Endodermal cell (in vitro differentiated cells): ENCODE measurements at places on chromosomes 11 and 22. TPM values are rescaled to one million over a fixed set of nuclear protein-coding genes. Genes with fewer than 3 reads are reported as not detected.

GRCh38 chr11:833114-833791 is 501 bp downstream of the CD151 start:
- peaks cover 38% of the 10 kb centered on the region for H3K27me3 ChIP-seq
- peaks cover 20% of the 10 kb centered on the region for H3K4me1 ChIP-seq
- H3K27ac ChIP-seq: no peak overlapping the region
- peak; percentile 81 for DNase-seq
- H3K4me3 ChIP-seq: peak overlapping the region; percentile 86
- peaks cover 19% of the 10 kb centered on the region for H3K36me3 ChIP-seq

CXCR5 gene
- total RNA-seq: not detected in 3 replicates

GRCh38 chr11:47443028-47443700 is 5.8 kb downstream of the RAPSN start:
- H3K4me1 ChIP-seq: no peaks in the 10 kb centered on the region
- no peak overlapping the region for H3K4me3 ChIP-seq
- H3K27me3 ChIP-seq: no peaks in the 10 kb centered on the region
- no peak overlapping the region for H3K27ac ChIP-seq
- no peaks in the 10 kb centered on the region for H3K36me3 ChIP-seq

DNA sequence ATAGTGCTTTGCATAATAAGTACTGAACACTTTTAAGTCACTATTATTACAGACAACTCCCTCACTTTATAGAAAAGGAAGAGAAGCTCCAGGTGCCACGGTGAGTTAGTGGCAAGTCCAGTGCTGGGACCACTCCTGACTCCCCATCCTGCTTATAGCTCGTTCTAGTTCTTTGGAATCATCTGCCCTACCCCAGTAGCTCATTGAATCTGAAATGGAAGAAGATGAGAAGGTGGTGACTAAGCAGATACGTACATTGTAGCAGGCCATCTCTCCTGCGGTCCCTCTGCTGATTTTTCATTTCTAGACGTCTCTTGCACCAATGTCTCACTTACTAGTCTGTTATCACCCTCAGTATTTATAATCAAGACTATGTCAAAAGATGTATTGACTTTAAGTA is 21.6 kb downstream of the MMP20 start:
- H3K4me1 ChIP-seq: peaks cover 10% of the 10 kb centered on the region
- peak overlapping the region; percentile 52 for H3K27ac ChIP-seq

GRCh38 chr11:118924591-118925585 is 838 bp downstream of the BCL9L start:
- H3K36me3 ChIP-seq: no peaks in the 10 kb centered on the region
- peaks cover 34% of the 10 kb centered on the region for H3K4me1 ChIP-seq
- H3K27ac ChIP-seq: peak overlapping the region; percentile 51
- no peaks in the 10 kb centered on the region for H3K27me3 ChIP-seq

DNA sequence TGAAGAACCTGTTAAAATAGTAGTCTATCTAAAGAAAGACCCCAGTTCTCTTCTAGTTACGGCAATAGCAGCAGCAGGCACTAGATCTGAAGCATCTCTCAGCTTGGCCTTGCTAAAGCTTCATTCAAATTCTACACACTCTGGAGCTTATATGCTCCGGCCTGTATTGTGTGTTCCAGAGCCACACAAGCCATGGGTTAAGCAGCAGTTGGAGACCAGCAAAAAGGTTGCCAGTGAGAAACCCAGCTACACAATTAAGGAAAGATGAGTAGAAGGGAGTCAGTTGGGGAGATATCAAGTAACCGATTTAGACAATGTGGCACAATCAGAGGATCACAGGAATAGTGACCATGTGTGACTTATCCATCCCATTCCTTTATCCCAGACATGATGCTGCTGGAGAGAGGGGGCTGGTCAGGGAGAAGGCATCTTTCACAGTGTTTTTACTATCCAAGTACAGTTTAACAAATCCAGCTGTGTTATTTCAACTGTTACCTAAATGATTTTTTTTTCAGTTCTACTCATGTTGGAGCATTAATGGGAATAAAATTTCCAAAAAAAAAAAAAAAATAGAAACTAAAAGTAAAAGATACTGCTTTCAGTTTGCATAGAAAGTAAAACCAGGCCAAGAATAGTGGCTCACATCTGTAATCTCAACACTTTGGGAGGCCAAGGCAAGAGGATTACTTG is 41.0 kb downstream of the PAX6 start:
- H3K27ac ChIP-seq: no peak overlapping the region
- no peak overlapping the region for H3K4me3 ChIP-seq
- no peaks in the 10 kb centered on the region for H3K4me1 ChIP-seq
- no peak for DNase-seq
- H3K27me3 ChIP-seq: no peaks in the 10 kb centered on the region

- no peak overlapping the region for H3K27ac ChIP-seq
- peak; percentile 91 for DNase-seq
- H3K27me3 ChIP-seq: peaks cover 38% of the 10 kb centered on the region
- H3K4me3 ChIP-seq: no peak overlapping the region
- no peaks in the 10 kb centered on the region for H3K4me1 ChIP-seq
- no peaks in the 10 kb centered on the region for H3K36me3 ChIP-seq
Measured at GRCh38 chr22:26259510-26259909, 90.2 kb downstream of the SEZ6L start.

DNA sequence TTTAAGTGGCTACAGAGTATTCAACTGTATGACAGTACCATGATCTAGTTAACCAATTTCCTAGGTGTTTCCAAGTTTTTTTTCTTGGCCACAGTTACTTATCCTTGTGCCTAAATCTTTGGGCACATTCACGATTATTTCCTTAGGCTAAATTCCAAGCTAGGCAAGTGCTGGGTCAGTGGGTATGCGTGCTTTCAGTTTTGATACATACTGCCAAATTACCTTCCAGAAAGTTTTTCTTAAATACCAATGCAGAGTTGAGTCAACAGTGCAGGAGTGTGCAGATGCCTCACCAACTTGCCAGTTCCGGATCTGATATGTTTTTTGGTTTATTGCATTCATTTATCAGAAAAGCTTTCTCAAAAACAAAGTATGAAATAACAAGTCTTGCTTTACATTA is 67.9 kb upstream of the OR4B1 start:
- no peaks in the 10 kb centered on the region for H3K4me1 ChIP-seq
- H3K4me3 ChIP-seq: no peak overlapping the region
- DNase-seq: no peak
- H3K27ac ChIP-seq: no peak overlapping the region
- H3K36me3 ChIP-seq: peaks cover 60% of the 10 kb centered on the region
- no peaks in the 10 kb centered on the region for H3K27me3 ChIP-seq

DNA sequence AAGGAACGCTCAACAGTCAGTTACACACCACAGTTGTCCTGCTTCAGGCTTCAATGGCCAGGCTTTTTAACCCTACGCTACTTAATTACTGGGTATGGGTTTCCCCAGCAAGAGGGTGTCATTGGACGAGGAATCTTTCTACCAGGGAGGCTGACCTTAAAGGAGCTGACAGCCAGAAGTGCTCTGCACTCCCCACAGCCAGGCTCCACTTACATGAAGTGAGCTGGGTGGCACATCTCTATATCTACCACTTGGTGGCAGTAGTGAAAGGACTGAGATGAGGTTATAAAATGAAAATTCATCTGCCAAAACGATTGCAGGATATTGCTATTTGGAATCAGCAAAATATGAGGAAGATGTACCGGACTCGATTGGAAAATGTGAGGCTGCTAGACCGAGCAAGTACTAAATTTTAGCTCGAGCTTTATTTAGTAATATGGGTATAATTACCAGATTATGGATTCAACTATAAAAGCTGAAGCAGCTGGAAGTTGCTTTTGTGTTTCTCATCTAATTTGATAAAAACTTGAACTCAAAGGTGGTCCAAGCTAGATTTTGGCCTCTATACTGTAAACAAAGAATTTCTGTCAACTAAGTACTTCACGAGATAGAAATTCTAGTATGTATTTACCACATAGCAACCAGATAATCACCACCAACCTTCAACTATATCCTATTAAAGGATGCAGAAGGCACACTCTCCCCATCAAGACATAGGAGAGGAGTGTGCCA is 53.9 kb upstream of the CEP126 start:
- peaks cover 4% of the 10 kb centered on the region for H3K4me1 ChIP-seq
- H3K4me3 ChIP-seq: no peak overlapping the region
- no peak overlapping the region for H3K27ac ChIP-seq
- H3K27me3 ChIP-seq: no peaks in the 10 kb centered on the region
- DNase-seq: peak; percentile 84

DNA sequence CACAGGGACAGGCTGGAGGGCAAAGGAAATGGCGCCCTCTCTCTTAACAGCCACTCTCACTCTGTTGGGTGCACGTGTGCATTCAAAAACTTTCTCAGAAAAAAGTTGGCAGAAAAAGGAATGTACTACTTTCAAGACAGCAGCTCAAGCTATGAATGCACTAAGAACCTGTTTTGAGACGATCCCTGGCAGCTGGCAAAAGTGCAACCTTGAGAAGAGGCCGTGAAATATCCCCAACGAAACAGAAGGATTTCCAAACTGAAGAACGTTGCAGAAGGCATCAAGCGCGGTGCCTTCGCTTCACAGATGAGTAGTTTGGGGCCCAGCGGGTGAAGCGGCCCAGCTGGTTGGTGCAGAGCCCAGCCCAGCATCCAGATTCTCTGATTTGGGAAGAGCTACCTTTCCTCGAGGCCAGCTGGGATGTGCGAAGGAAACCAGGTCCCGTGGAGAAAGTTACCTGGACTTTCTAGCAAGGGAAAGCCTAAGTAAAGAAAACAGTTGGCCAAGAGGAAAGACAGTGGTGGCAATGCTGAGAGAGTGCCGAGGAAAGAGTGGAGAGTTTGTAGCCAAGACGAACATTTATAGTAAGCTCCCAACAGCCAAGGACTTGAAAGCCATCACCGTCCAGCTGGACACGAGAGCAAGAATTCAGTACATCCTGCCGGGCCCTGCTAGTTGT is 16.3 kb downstream of the IFT27 start:
- peaks cover 6% of the 10 kb centered on the region for H3K36me3 ChIP-seq
- no peaks in the 10 kb centered on the region for H3K4me1 ChIP-seq
- H3K27ac ChIP-seq: no peak overlapping the region
- no peak overlapping the region for H3K4me3 ChIP-seq
- H3K27me3 ChIP-seq: no peaks in the 10 kb centered on the region

- H3K4me1 ChIP-seq: no peaks in the 10 kb centered on the region
- no peaks in the 10 kb centered on the region for H3K27me3 ChIP-seq
- H3K36me3 ChIP-seq: no peaks in the 10 kb centered on the region
- no peak overlapping the region for H3K27ac ChIP-seq
- H3K4me3 ChIP-seq: no peak overlapping the region
Measured at GRCh38 chr11:130436171-130436570, 7.8 kb upstream of the ADAMTS8 start.

HPX gene
- 1.9 to 5.0 TPM (median 3.9 TPM) in 3 replicates for total RNA-seq

DNA sequence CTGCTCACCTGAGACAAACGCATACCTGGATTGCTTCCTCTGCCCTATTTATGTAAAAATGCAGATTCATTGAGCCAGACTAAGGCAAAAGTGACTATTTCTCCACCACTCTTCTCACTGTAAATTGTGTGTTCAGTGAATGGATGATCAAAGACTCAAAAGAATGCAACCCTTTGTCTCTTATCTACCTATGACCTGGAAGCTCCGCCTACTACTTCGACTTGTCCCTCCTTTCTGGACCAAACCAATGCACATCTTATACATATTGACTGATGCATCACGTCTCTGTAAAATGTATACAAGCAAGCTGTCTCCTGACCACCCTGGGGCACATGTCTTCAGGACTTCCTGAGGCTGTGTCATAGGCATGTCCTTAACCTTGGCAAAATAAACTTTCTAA is 418.0 kb upstream of the SYN3 start:
- H3K36me3 ChIP-seq: no peaks in the 10 kb centered on the region
- H3K4me1 ChIP-seq: no peaks in the 10 kb centered on the region
- no peak overlapping the region for H3K4me3 ChIP-seq
- H3K27me3 ChIP-seq: no peaks in the 10 kb centered on the region

- H3K27me3 ChIP-seq: no peaks in the 10 kb centered on the region
- no peak for DNase-seq
- H3K4me1 ChIP-seq: peaks cover 6% of the 10 kb centered on the region
- no peak overlapping the region for H3K27ac ChIP-seq
- no peaks in the 10 kb centered on the region for H3K36me3 ChIP-seq
Measured at GRCh38 chr11:7501894-7502293, 11.9 kb upstream of the PPFIBP2 start.

DNA sequence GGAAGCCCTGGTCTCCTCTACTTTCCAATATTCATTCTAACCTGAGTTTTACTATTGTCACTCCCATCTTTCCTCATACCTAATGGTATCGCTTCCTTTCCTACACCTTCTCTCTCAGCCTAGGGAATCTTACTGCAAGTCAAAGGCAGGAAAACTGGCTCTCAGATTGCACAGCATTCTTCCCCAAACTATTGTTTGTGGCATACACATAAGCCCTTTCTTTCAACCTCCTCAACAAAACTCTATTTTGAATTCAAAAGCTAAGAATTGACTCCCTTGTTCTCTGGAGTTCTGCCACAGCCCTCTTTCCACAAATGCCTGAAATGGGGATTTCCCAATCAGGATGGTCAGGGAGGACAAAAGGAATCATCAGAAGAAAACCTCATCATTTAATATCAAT is 181.5 kb downstream of the FAM76B start:
- no peaks in the 10 kb centered on the region for H3K27me3 ChIP-seq
- no peak overlapping the region for H3K27ac ChIP-seq
- H3K36me3 ChIP-seq: no peaks in the 10 kb centered on the region
- peaks cover 4% of the 10 kb centered on the region for H3K4me1 ChIP-seq
- no peak for DNase-seq

DNA sequence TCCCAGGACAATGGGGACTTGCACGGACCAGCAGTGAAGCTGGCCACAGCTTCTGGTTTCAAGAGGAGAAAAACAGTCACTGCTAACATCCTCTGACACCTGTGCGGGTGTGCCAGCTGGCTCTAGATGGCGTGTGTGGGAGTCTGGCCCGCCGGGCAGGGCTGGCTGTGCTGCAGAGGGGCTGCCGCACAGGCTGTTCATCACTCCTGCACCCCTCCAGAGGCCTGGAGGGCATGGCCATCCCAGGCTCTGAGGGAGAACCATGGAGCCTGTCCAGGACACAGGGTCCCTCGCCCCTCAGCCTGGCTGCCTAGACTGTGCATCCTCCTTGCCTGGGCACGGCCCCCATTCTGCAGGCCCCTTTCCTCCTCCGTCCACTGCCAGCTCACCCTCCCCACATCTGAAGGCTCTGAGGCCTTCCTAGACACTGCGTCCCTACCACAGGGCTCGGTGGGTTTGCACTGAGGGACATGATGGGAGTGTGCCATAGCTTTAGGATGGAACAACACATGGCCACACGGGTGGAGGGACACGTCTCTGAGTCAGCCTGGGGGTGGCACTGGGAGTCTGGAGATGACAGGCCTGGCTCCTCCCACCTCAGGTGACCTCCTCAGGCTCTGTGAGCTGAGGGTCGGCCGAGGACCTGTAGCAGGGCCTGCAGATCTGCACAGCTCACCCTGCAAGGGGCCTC is 42.1 kb upstream of the GNB1L start:
- H3K4me1 ChIP-seq: peaks cover 7% of the 10 kb centered on the region
- H3K4me3 ChIP-seq: no peak overlapping the region
- H3K27ac ChIP-seq: no peak overlapping the region
- peaks cover 25% of the 10 kb centered on the region for H3K27me3 ChIP-seq
